ENCODE measurements at places on chromosomes 3 and 15.

DNA sequence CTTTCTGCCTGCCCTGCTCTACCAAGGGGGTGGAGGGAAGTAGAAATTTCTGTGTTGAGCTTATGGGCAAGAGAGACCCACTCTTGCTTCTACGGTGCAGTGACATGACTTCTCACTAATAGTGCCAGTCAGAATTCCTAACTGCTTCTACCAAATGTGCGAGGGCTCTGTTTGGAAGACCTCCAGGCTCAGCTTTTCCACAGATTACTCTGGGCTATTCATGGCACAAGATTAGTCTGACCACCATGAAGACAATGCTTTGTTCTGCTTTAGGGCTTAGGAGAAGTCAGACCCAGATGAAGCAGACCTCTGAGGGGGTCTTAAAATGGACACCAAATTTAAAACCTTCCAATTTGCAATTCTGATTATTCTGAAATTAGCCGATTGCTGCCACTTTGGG is 195.9 kb upstream of the TBC1D5 start:
- no peak for DNase-seq

DNA sequence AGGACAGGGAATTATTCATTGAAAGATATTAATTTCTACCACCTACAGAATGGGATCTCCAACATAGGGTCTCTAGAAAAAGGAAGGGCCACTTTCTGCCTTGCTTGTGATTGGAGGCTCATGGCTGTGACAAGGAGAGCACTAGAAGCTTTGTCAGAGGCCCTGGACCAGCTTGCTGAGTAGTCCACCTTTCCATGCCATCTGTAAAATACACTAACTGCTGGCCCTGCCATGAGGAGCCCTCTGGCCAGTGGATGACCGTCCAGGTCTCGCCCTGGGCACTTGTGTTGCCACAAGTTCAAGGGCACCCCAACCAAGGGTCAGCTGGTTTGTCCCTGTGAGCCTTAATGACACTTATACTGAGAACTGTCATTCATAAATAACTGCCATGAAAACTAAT is 1.6 kb upstream of the SYNM start:
- DNase-seq, result no peak

DNA sequence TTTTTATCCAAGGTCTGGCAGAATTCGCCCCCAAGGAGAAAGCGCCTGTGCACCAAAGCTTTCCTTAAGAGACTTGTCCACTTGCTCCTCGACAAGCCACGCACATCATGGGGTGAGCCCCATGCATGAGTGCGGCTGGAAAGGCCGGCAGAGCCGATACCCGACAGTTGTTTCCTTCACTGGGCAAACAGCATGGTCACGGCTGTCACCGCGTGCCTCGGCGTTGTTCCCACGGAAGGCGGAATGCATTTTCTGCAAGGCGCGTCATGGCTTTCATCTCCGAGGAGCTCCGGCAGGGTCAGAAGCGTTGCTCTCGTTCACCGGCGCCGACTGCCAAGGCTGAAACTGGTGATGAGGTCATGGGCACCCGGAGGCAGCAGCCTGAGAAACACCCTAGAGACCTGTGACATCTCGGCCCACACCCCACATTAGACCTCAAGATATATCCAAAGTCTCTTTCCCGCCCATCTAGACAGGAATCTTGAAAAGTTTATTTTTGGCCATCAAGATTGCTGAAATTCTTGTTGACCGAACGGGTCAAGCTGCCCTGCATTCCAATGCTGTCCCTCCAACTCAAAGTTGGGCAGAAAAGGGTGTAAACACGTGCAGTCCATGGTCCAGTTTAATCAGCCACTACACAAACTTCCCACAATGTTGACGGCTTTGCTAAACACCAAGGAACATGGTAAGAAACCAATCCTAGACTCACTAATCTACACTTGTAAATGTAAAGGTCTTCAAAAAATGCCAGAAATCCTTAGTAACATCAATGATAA is 604 bp upstream of the TJP1 start:
- peak; percentile 63 for DNase-seq

DNA sequence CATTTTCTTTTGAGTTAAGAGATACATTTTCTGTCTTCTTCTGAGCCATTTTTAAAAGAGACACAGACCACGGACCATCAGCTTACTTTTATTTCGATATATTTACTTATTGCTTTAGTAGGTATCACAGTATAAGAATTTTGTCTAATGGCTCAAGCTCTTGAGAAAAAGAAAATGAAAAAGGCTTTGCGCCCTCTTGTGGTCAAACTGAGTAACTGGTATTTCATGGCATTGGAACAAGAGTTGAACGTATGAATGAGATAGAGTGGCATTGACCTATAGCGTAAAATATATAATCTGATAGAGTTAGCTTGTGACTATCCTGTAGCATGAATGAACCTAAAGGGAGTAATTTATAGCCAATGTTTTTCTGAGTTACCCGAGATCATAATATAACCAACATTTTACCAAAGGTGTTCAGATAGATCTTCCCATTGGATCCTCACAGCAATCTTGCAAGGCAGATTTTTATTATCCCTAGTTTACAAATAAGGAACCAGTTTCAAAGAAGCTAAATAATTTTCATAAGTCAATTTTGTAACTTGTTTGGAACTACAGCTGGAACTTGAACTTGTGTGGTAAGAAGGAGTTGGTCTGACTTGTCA is 154.6 kb downstream of the POLR2M start:
- DNase-seq, result no peak

GRCh38 chr3:9345041-9345440 is 17.8 kb upstream of the THUMPD3 start:
- DNase-seq, result no peak

GRCh38 chr15:99224372-99225214 is 24.8 kb downstream of the TTC23 start:
- no peak for DNase-seq

DNA sequence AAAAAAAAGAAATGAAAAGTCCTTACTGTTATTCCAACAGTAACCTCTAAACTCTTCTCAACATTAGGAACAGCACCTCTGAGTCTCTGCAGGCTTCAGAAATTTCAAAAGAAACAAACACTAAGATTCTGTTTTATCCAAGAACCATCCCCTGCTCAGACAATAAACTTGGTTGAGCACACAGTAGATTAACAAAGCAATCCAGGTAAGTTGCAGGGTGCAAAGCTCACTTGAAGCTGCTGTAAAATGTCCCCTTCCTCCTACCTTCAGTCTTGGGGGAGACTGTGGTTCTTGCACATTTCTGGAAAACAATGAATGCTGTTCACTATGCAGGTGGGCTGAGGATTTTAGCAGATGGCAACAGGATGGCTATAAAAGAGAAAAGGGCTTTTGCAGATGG is 484.1 kb downstream of the IGSF11 start:
- DNase-seq, result no peak

DNA sequence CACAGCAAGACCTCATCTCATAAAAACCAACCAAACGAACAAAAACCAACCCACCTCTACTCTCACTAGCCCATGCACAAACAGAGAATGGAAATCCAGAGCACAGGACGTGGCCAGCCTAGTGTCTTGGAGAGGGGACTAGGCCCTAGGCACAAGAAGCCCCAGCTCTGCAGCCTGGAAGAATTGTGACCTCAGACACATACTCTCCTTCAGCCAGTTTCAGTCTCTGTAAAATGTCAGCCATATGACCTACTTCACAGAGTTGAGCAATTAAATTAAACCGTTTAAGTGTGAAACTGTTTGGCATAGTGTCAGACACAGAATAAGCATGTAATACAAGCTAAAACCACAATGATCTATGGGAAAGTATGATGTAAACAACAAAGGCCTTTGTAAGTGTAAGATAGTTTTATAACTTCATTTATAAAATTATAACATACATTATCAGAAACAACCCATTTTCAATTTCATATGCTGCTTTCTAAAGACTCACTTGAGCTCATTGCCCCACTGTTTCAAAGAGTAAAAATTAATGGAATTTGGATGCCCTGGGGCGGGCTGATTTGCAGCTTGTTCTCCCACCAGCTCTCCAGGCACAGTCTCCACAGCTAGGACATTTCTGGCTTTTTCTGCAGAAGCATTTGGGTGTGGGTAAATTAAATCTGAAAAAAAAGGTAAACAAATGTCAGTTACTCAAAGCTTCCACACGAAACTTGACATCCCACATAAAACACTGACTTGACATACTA is 32.9 kb downstream of the TBC1D2B start:
- DNase-seq, result no peak

- no peak for DNase-seq
Observed at GRCh38 chr3:37993460-37993819, 2.9 kb downstream of the VILL start.

DNA sequence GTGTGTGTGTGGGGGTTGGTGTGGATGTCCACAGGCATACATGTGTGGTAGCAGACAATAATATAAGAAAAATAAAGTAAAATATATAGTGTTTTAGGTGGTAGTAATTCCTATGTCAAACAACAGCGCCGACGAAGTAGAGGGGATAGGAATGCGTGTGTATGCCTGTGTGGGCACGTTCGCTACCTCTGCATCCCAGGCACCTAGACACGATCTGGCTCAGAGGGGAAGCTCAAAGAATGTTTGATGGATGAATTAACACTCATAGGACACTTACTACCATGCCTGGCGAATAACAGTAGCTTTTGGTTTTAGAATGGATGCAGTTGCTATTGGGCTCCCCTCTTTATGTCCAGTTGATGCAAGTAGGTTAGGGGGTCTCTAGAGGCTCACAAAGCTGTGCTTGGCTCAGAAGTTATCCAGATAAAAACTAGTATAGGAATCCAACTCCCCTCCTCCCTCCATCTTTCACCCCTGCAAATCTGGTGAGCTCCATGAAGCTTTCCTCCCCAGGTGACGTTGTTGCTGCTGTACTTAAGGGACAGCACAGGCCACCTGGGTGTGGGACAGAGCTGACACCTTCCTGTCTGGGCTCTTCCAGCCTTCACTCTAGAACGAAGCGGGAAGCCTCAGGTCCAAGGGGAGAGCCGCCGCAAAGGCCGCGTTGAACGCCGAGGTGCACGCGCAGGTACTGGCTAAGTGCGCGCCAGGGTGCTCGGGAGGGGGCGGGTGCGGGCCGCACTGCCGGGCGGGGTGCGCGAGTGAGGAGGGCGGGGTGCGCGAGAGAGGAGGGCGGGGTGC is 192.6 kb upstream of the LYSMD4 start:
- DNase-seq, result peak; percentile 7

GRCh38 chr15:92629975-92630626 is 25.5 kb downstream of the FAM174B start:
- DNase-seq, result no peak

DNA sequence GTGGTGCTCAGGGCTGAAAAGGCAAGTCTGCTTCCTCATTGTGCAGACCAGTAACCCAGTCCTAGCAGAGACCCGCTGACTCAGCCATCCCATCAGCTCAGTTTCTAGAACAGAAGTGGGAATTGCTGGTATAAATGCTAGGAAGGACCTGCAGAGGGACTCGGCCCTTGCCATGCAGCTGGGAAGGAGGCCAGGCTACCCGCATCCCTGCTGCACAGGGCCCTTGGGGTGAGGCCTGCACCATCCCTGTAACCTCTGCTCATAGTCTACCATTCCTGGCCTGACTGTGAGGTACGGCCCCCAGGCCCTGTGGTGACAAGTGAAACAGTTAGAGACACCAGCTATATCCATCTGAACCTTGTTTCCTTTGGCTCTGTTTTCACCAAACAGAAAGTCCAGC is 23.5 kb downstream of the RAB6B start:
- DNase-seq, result no peak

DNA sequence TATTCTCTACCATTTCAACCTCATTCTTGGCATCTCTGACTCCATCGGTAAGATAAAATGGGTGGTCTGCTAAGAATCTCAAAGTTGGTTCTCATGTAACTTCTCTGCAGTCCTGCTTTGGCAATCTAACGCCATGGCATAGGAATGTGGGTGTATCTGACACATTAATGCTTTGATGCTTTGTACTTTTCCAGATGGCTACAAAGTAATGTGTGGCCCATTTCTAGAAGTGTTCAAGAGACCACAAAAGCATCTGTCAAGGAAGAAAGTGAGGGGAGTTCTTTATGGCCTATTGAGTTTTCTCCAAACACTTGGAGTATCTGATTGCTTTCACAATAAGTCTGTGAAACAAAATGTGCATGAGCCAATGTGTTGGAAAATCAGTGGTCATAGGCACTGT is 339.9 kb upstream of the TGFBR2 start:
- DNase-seq, result no peak

Data from T1000 (cell line).